Breast epithelium (tissue), 4 donors: ENCODE measurements at places on chromosomes 7 and 10. TPM values are rescaled to one million over a fixed set of nuclear protein-coding genes. Genes with fewer than 3 reads are reported as not detected.

The MYL7 gene
- not detected for total RNA-seq

The PRKCQ gene
- 0.98 TPM for total RNA-seq

The GIMAP1 gene
- total RNA-seq: 9.0 TPM

The LDB3 gene
- total RNA-seq: 0.98 TPM

The VAX1 gene
- total RNA-seq: not detected

The TRAPPC14 gene
- total RNA-seq: 12.6 TPM

The NXPH1 gene
- not detected for total RNA-seq

The A1CF gene
- not detected for total RNA-seq

DNA sequence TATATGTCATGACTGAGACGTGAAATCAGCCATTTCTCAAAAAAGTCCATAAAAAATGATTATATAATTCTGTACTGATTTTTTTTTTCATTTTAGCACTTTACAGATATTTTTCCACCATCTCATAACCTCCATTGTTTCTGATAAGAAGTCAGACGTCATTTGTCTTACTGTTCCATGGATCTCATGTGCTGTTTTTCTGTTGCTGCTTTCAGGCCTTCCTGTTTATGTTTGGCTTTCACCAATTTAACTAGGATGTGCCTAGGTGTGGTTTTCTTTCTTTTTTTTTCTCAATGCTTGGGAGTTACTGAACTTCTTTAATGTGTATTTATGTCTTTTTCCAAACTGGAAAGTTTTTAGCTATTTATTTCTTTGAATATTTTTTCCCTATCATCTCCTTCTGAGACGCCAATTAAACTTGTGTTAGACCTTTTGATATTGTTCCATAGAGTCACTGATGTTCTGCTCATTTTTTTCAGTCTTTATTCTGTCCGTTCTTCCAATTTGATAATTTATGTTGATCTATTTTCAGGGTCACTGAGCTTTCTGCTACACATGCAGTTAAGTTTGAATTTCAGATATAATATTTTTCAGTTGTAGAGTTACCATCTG is 43.3 kb downstream of the TAF3 start:
- no peak for DNase-seq

- DNase-seq: no peak
Observed at GRCh38 chr10:33183655-33184054, 150.8 kb downstream of the NRP1 start.

GRCh38 chr7:121329191-121330052 is 622 bp downstream of the WNT16 start:
- no peak for DNase-seq

GRCh38 chr10:23386052-23386451 is 41.5 kb upstream of the C10orf67 start:
- DNase-seq: no peak

DNA sequence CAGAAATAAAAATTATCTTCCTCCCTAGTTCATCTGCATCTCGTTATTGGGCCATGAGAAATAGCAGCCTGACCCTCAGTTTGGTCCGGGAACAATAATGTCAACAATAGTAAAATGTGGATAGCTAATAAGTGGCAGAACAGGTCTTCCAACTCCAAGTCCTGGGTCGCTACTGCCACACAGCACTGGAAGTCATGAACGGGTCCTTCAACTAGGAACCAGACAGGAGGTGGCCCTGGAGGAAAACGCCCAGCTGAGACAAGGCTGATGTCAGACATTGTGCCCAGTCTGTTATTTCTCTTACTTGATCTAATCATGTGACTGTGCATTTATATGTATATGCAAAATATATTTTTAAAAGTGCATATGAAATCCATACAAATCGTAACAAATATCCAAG is 51.8 kb downstream of the PYROXD2 start:
- DNase-seq: peak; percentile 50

GRCh38 chr10:101182936-101183335 is 46.3 kb downstream of the LBX1 start:
- DNase-seq: no peak

DNA sequence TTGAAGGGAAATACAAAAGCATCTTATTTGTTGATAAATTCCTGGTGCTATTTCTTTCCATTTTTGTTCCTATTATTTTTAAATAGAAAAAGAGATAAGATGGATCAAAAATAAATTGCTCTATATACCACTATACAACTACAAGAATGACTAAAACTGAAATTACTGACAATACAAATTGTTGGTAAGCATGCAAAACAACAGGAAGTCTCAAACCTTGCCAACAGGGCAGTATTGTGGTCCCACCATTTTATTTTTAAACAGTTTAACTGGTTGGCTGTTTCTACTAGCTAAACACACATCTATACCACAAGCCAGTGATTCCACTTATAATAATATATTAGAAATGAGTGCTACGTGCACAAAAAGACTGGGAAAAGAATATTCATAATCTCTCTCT is 213.0 kb downstream of the JAZF1 start:
- no peak for DNase-seq

DNA sequence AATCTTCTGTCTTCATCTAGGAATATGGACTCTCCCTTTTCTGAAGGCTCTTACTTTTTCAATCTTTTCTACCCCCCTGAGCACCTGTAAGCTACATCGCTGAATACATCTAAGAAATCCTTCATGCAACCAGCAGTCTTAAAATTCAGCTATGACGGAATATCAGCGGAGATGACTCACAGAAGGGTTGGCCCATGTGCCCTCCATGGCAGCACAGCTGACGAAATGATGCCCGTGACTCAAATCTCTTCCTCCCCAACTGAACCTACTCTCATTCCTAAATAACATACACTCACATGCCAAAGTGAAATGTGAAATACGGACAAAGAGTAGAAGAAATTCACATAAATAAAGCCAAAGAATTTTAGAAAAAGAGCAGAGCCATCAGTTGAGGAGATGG is 30.3 kb upstream of the NCAPG2 start:
- DNase-seq: no peak

GRCh38 chr10:110617425-110618229 is 26.5 kb upstream of the RBM20 start:
- no peak for DNase-seq

GRCh38 chr10:8054494-8055407 is at the start of gene GATA3:
Gene GATA3, plus strand, starts transcription at chr10:8054688. Its CDS starts 968 bp downstream, at chr10:8055656.
- DNase-seq: peak; percentile 93

DNA sequence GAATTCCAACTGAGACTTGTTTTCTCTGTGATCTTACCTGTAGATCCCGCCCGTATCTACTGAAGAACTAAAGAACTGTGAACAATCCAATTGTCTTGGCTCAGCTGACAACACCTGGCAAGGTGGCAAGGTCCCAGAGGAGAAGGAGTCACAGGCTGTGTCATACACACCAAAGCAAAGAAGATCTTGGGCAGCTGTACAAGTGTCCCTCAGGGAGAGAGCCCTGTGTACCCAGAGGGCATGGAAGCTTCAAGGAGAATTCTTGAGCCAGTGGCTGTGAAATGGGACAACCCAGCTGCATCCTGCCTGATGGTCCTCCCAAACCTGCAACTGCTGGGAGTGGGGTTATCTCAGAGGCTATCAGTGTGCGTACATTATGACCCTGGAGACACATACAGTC is 46.7 kb upstream of the TECTB start:
- no peak for DNase-seq

DNA sequence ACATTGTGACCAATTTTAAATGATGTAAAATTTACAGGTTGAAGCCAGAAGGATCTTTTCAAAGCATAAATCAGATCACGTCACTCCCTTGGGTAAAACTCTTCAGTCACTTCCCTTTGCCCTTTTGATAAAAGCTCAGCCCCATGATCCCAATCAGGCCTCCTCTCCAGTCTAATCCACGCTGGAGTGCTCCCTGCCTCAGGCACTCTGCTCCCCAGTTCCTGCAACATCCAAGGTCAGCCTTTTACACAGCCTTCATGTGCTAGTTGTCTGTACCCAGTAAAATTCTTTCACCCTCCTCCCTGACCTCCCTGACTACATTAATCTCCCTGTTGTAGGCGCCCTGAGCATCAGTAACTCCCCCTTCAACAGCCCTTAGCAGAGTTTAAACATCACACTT is 14.1 kb downstream of the ELMO1 start:
- no peak for DNase-seq

DNA sequence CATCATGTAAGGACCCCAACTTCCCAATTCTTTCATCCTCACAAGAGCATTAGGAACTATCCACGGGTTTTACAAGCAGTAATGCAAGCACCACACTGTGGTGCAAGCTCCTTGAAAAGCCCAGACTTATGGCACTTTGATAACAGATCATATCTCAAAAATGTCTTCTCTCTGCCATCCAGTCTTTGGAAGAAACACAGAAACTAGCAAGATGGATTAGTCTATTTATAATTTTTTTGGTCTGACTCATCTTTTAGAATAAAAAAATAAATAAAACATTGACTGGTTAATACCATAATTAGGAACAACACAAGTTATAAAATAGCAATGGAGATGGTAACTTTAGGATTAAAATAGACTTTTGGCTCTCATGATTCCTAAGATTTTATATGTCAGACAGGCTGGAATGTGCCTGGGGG is 49.0 kb upstream of the CALD1 start:
- DNase-seq: no peak

GRCh38 chr10:113880236-113880635 is 25.8 kb downstream of the NHLRC2 start:
- DNase-seq: no peak

DNA sequence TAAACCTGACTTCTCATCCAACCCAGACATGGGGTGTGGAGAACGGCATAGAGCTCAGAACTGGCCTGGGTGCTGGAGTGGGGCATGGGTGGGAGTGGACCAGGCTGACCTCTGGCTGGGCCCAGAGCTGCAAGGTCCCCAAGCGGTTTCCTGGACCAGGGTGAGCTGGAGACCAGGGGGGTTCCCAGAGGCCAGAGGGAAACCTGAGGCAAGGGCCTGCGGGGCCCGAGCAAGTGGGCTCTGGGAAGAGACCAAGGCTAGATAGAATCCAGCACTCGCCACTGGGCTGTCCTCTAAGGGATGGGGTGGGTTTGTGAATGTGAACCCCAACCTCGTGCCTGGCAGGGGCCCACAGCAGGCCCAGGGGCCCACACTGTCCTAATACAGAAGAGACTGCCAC is 39.4 kb upstream of the RET start:
- DNase-seq: no peak

- DNase-seq: no peak
Observed at GRCh38 chr10:29102636-29103035, 186.2 kb upstream of the LYZL1 start.
